ENCODE measurements at places on chromosomes 13 and 19.

DNA sequence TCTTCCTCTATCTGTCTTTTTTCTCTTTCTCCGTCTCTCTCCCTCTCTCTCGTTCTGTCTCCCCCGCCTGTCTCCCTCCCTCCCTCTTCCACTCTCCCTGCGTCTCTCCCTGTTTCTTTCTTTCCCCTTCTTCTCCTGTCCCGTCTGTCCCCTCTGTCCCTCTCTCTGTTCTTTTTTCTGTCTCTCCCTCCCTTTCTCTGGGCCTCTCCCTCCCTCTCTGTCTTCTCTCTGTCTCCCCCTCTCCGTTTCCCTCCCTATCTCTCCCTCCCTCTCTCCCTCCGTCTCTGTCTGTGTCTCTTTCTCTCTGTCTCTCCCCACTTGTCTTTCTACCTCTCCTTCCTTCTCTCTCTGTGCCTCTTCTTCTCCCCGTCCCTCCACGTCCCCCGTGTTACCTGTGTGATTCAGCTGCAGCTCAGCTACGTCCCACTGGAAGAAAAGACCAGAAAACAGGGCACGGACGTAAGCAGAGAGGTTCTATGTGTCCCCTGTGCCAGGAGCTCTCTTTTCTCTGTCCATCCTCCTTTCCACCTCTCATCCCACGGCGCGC, 1.2 kb downstream of the CD70 start:
- DNase-seq, result no peak

- DNase-seq, result no peak
These were observed 103.5 kb upstream of the TSC22D1 start for GRCh38 chr13:44679597-44679996.

- DNase-seq, result no peak
These were observed 24.9 kb downstream of the SLC8A2 start for GRCh38 chr19:47446534-47447469.

DNA sequence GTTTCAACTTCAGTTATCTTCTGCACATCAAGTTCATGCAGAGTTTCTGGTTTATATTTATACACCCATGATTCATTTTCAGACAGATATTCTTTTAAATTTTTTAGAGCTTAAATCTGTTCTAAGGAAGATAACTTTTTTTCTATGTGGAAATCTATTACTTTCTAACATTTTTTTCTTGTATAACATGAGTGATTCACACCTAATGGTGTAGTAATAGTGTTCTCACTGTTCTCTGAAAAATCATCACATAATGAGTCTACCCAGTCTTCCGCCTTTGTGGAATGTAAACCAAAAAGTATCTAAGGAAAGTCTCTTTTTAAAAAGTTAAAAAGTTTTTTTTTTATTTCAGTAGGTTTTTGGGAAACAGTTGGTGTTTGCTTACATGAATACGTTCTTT, 70.8 kb downstream of the FNDC3A start:
- DNase-seq, result no peak

- peak; percentile 71 for DNase-seq
These were observed 144.5 kb upstream of the ZNF536 start for GRCh38 chr19:30227661-30228112.

GRCh38 chr13:114313061-114313860, 1.0 kb upstream of the CHAMP1 start:
- DNase-seq, result peak; percentile 57

- DNase-seq, result no peak
These were observed 9.1 kb upstream of the LHFPL6 start for GRCh38 chr13:39612023-39612637.

- no peak for DNase-seq
These were observed 27.1 kb downstream of the SUGP2 start for GRCh38 chr19:19006213-19006612.
